ENCODE measurements at places on chromosomes 3 and 15. TPM values are rescaled to one million over a fixed set of nuclear protein-coding genes. Genes with fewer than 3 reads are reported as not detected.

DNA sequence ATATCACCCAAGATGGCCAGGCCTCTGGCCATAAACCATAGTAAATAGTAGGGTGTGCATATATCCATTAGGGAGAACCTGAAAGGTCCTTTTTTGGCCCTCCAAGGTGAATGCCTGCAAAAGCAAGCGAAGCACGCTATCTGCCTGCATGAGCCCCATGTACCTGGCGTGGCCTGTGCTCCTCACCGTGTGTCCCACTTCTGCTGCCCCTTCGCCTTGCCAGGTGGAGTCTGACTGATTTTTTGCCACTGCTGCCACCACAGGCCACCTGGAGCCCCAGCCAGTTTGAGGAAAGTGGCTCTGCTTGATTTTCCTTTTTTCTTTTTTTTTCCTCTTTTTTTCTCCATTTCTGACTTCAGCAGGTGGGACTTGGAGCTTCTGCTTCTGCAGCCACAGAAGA, 139.7 kb downstream of the SNRPN start:
- peak; percentile 32 for DNase-seq
- H3K36me3 ChIP-seq: peaks cover 56% of the 10 kb centered on the region
- no peak overlapping the region for H3K27ac ChIP-seq
- no peaks in the 10 kb centered on the region for H3K27me3 ChIP-seq
- no peaks in the 10 kb centered on the region for H3K4me1 ChIP-seq

DNA sequence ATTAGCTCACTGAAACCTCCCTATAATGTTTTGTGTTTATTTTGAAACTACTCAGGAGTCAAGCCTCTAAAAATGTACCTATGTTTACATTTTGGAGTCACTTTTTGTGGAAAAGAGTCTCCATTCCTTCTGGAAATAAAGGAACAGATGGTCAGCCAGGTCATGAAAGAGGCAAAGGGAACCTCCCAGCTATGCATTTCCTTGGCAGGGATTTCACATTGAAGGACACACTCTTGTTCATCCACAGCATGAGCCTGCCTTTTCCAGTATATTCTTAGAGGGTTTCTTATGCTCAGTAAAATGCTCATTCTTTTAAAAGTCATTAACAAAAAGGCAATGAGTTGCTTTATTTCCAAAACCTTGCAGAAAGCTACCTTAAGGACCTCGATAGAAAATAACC, 20.8 kb downstream of the STAC start:
- no peak overlapping the region for H3K4me3 ChIP-seq
- H3K4me1 ChIP-seq: no peaks in the 10 kb centered on the region
- H3K27ac ChIP-seq: no peak overlapping the region
- H3K36me3 ChIP-seq: no peaks in the 10 kb centered on the region
- peaks cover 4% of the 10 kb centered on the region for H3K27me3 ChIP-seq

DNA sequence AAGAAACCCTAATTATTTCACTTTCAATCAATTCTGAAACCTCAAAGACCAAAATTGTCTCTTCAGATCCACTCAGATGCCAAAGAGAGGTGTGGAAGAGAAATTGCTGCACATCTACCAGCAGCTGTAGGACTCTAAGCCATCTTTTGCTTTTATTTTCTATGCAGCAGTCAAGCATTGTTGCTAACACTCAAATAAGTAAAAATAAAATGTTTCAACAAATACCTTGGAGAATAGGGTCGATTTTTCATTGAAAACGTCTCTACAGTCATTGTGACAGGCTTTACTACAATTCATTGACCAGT, 66.4 kb upstream of the CFAP20DC start:
- DNase-seq: no peak
- H3K4me1 ChIP-seq: no peaks in the 10 kb centered on the region
- H3K27me3 ChIP-seq: no peaks in the 10 kb centered on the region
- no peak overlapping the region for H3K4me3 ChIP-seq
- no peaks in the 10 kb centered on the region for H3K36me3 ChIP-seq
- no peak overlapping the region for H3K27ac ChIP-seq

Gene INKA1
- 6.7 TPM for total RNA-seq

Gene FEZF2
- total RNA-seq: not detected

DNA sequence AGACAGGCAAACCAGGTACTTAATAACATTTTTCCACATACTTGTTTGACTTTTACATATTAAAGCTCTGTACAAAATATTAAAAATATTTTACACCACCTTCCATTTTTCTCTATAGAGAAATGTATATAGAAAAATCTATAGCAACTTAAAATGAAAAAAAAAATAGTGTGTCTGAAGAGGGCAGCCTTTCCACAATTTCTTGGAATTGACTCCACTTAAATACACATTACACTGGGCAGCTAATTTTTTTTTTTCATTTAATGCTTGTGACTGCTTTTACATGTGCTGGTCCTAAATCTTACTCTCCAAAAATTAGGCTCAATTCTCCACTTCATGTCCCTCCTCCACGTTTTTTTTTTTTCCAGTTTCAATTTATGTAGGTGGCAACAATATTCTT, 427.0 kb upstream of the RBMS3 start:
- DNase-seq: no peak
- no peaks in the 10 kb centered on the region for H3K36me3 ChIP-seq
- no peak overlapping the region for H3K27ac ChIP-seq
- H3K4me3 ChIP-seq: no peak overlapping the region
- H3K27me3 ChIP-seq: no peaks in the 10 kb centered on the region

DNA sequence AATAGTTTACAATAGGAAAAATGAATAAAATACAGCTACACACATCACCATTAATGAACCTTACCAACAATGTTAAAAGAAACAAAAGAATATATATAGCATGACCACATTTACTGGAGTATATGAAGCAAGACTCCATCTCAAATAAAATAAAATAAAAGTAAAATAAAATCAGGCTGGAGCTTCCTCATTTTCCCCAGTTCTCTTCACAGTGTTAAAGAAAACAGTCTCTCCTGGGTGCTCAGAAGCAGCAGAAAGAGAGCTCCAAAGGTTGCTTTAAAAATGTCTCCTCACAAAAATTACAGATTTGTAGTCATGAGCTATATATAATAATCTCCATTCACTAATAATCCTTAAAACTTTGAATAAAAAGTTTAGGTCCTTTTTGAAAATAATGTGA, 48.8 kb downstream of the PIK3CB start:
- H3K36me3 ChIP-seq: peaks cover 13% of the 10 kb centered on the region
- no peak for DNase-seq
- peaks cover 5% of the 10 kb centered on the region for H3K4me1 ChIP-seq
- H3K27ac ChIP-seq: no peak overlapping the region
- H3K4me3 ChIP-seq: no peak overlapping the region
- no peaks in the 10 kb centered on the region for H3K27me3 ChIP-seq

GRCh38 chr3:51338632-51339031, 46.5 kb upstream of the MANF start:
- H3K4me3 ChIP-seq: no peak overlapping the region
- H3K36me3 ChIP-seq: peaks cover 7% of the 10 kb centered on the region
- no peak overlapping the region for H3K27ac ChIP-seq
- no peak for DNase-seq
- no peaks in the 10 kb centered on the region for H3K27me3 ChIP-seq
- peaks cover 24% of the 10 kb centered on the region for H3K4me1 ChIP-seq

Gene CDCP1
- 26.3 TPM for total RNA-seq

GRCh38 chr3:153756816-153757215, 364.4 kb upstream of the ARHGEF26 start:
- no peaks in the 10 kb centered on the region for H3K27me3 ChIP-seq
- no peaks in the 10 kb centered on the region for H3K4me1 ChIP-seq
- DNase-seq: no peak
- no peaks in the 10 kb centered on the region for H3K36me3 ChIP-seq

DNA sequence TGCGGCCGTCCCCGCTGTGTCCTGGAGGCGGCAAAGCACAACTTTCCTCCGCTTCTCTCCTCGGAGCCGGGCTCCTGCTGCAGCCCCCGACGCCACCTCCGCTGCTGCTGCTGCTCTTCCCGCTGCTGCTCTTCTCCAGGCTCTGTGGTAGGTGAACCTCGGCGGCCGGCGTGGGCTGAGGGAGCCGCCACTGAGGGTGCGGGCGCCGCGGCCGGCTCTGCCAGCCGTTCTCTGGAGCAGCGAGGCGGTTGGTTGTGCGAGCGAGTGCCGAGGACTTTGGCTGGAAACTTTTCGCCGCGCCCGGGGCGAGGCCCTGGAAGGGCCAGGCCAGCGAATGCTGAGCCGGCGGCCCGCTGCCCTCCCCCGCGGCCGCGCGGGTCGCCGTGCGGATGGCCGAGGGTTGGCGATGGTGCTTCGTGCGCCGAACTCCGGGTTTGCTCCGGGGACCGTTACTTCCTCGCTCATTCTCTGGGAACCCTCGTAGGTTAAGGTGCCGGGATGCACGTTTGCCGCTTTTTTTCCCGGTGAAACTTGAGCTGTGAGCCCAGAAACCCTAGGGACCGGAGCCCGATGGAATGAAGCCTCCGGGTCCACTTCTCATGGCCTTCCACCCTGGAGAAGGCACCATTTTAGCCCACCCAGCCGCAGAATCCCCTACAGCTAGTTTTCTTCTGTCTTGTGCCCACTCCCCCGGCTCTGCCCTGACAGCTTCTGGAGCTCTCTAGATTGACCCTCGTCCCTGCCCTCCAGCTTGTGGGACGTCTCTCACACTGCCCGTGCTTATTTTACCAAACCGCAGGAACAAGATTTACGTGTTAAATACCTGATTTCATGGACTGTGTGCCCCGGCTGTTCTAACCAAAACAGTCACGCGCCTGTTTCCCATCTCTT, 660 bp downstream of the NECTIN3 start:
- no peaks in the 10 kb centered on the region for H3K36me3 ChIP-seq
- H3K27ac ChIP-seq: peak overlapping the region; percentile 56
- no peaks in the 10 kb centered on the region for H3K27me3 ChIP-seq
- DNase-seq: peak; percentile 75
- H3K4me3 ChIP-seq: peak overlapping the region; percentile 89

DNA sequence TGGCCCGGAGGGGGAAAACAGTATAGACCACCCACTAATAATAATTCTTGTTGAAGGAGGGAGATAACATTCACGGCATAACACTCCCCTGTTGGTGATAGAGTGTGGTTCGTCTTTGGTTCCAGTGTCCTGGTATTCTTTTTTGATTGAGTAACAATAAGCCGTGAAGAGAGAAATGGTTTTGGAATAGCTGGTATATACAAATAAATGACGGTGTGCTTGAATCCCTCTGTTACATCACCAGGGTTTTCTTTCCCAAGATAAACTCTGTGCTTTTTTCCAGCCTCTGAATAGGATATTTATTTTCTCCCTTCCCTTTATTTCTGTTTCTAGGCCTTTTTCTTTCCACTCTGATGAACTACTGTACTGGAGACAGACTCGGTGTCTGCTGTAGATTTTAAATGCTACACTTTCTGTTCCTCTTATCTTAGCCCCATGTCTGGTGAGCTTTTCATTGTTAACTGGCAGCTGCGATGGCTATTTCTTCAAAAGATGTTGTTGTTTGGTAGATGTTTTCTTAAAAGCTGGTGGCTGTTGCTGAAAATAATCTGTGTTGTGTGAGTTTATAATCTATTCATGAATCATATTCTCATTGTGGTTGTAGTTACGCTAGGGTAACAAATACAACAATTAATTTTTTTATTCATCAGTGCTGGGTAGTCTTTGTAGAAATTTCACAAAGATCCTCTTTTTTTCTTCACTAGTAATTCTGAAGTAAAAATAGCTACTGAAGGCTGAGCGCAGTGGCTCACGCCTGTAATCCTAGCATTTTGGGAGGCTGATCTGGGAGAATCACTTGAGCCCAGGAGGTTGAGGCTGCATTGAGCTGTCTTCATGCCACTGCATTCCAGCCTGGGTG, 15.5 kb upstream of the SCAANT1 start:
- H3K27ac ChIP-seq: no peak overlapping the region
- H3K27me3 ChIP-seq: no peaks in the 10 kb centered on the region
- H3K4me1 ChIP-seq: peaks cover 14% of the 10 kb centered on the region
- H3K36me3 ChIP-seq: peaks cover 48% of the 10 kb centered on the region
- H3K4me3 ChIP-seq: no peak overlapping the region

Gene ATP13A5
- total RNA-seq: not detected

GRCh38 chr3:43346978-43347749, 60.8 kb downstream of the SNRK start:
- H3K4me3 ChIP-seq: no peak overlapping the region
- H3K4me1 ChIP-seq: peaks cover 5% of the 10 kb centered on the region
- DNase-seq: no peak

GRCh38 chr3:123374016-123374415, 74.9 kb downstream of the ADCY5 start:
- peak overlapping the region; percentile 30 for H3K4me3 ChIP-seq
- H3K36me3 ChIP-seq: no peaks in the 10 kb centered on the region
- no peak overlapping the region for H3K27ac ChIP-seq
- H3K4me1 ChIP-seq: peaks cover 29% of the 10 kb centered on the region
- no peak for DNase-seq

GRCh38 chr3:5007873-5008272, 28.6 kb downstream of the BHLHE40 start:
- no peak overlapping the region for H3K4me3 ChIP-seq
- H3K27ac ChIP-seq: no peak overlapping the region
- no peak for DNase-seq
- H3K4me1 ChIP-seq: peaks cover 10% of the 10 kb centered on the region
- no peaks in the 10 kb centered on the region for H3K36me3 ChIP-seq
- peaks cover 14% of the 10 kb centered on the region for H3K27me3 ChIP-seq

DNA sequence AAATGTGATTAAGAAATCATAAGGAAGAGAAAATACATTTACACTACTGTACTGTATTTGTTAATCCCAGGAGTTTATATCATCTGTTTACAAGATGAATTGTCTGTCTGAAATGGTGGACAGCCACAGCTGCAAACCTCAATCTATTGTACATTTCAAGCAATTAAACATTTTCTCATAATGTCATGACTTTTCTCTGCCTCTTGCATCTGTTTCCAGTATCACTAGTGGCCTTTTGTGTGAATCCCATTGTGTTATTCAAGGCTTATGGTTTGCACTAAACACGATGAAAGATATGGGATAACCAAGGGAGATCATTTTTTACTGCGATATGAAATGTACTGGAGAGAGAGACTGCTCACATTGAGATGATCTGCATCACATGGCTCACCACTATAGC, 200.2 kb upstream of the LRRN1 start:
- no peak for DNase-seq
- no peaks in the 10 kb centered on the region for H3K4me1 ChIP-seq

GRCh38 chr15:78322243-78322642, 17.9 kb upstream of the CRABP1 start:
- peaks cover 61% of the 10 kb centered on the region for H3K4me1 ChIP-seq
- H3K36me3 ChIP-seq: no peaks in the 10 kb centered on the region
- peak overlapping the region; percentile 24 for H3K27ac ChIP-seq

DNA sequence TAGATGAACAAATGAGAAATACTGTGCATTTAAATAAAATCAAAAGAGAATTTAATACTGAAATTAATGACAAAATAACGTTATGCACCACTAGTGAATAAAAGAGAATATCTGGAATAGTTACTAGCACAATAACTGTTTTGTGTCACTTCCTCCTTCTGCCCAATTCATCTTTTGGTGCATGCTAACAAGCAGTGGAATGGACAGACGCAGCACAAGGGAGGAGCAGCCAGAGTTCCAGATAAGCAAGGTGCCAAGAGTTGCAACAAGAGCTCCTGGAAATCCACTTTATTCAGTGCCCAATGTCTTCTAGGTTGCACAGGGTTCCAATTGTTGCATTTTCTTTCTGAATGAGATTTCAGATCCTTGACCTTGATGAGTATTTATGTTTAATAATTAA, 66.5 kb upstream of the PLXND1 start:
- no peaks in the 10 kb centered on the region for H3K27me3 ChIP-seq
- no peak overlapping the region for H3K4me3 ChIP-seq
- H3K4me1 ChIP-seq: peaks cover 3% of the 10 kb centered on the region
- peak overlapping the region; percentile 71 for H3K27ac ChIP-seq
